NCI-H1930 (cell line): ENCODE measurements at places on chromosomes 7 and 10.
A peak's percentile ranks its signal among the peaks of the same experiment; 100 is the strongest.

- DNase-seq = no peak
Observed at GRCh38 chr7:6444516-6445269, 3.1 kb downstream of the DAGLB start.

DNA sequence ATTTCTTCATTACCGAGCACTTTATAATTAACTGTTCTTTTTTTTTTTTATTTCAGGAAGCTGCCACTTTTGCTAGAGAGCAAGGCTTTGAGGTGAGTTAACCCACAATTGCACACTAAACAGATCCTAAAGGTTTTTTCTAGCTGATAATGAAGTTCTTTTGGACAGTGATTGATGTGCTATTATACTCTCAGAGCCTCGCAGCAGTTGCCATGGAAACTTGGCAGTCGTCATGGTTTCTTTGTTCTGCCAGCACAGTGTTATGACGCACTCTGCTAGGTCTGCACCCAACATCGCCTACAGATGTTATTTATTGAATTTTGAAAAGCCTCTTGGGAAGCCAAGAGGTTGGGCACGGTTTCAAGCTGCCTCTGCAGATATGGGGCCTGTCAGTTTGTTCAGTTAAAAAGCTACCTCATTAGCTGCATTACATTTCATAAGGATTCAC, 237.2 kb upstream of the KAT6B start:
- peak; percentile 86 for DNase-seq

- no peak for DNase-seq
Observed at GRCh38 chr7:25109276-25109675, 15.8 kb downstream of the CYCS start.

- DNase-seq = no peak
Observed at GRCh38 chr7:110646804-110647203, 444.1 kb upstream of the LRRN3 start.

- no peak for DNase-seq
Observed at GRCh38 chr10:35351021-35351420, 14.7 kb downstream of the CCNY start.

GRCh38 chr7:95694334-95694733, 78.0 kb upstream of the DYNC1I1 start:
- no peak for DNase-seq

GRCh38 chr10:74650613-74651012, 175.8 kb upstream of the KAT6B start:
- DNase-seq = no peak

GRCh38 chr7:128234476-128235026, 6.5 kb upstream of the LEP start:
- no peak for DNase-seq

- no peak for DNase-seq
Observed at GRCh38 chr7:49623943-49624342, 149.5 kb upstream of the VWC2 start.

- no peak for DNase-seq
Observed at GRCh38 chr7:90816511-90817142, 220.5 kb downstream of the CDK14 start.

DNA sequence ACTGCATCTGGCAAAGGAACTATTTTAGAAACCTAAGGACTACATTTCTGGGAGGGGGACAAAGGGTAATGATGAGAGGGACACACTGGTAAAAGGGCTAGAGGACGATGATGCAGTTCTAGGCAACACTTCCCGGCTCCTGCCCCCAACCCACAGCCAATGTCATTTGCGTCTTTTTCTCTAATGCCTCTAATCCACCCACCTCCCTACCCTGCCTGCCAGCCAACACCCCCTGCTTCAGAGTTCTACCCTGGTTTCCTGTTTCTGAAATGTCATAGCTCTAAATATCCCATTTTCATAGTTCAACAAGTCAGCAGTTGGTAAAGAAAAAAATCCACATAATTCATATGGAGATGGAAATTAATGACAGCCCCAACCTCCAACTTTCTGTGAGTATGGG, 79.0 kb downstream of the KIAA1549 start:
- DNase-seq = no peak

DNA sequence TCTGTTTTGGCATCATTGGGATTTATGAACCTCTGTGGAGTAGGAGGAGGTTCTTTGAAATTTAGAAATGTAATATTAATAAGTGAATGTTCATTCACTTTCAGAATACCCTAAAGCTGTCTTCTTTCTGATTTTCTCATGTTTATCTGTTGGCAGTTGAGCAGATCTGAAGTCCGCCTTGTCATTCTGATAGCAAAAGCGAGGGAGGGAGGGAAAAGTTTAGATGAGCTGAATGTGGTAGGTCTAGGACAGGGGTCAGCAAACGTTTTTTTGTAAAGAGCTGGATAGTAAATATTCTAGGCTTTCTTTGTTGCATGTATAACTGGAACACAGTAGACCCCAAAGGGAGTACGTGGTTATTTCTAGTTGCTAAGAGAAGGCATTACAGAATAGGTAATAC, 94.4 kb upstream of the GATA3 start:
- DNase-seq = no peak

DNA sequence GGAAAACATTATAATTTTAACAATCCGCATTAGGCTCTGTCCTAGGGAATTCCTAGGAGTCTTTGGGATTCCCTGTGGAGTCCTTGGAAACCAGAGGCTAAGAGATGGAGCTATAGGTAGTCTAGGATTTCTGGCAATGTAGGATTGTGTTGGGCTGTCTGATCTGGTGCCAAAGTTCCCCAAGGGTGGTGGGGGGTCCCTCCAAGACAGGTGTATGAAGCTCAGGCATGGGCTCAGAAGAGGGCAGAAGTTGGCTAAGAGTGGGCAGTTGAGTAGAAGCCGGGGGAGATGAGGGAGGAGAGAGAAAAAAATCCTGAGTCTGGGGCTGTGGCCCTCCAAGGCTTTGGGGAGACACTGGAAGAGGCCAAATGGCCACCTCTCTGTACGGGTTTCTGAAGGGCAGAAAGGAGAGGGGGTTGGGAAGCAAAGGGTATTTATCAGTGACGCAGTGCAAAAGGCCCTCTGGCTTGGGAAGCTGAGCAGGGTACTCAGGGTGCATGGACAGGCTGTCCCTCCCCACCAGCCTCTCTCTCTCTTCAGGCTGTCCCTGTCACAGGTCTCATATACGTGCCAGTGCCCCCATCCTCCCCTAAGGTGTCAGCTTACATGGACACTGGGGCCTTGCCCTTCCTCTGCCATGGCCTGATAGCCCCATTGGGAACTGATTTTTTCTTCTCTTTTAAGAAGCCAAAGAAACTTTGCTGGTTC, 929 bp downstream of the HOXA6 start:
- DNase-seq = no peak

- DNase-seq = no peak
Observed at GRCh38 chr7:136009488-136010079, 32.4 kb upstream of the MTPN start.

DNA sequence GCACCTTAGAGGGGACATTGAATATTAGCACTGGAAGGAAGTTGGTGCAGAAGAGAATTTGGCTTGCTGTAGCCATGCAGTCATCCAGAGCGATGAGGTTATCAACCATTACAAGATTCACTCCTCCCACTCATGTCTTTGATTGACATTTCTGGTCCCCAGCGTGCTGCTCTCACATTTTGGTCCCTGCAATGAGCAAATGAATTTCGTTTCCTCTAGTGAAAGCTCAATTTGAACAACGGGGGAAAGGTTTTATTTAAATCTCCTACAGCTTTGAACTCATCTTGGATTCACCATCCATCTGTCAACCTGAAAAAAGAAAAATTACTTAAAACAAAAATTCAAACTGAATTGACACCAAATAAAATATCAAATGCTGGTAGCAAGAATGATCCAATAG, 975.2 kb downstream of the NRG3 start:
- no peak for DNase-seq

DNA sequence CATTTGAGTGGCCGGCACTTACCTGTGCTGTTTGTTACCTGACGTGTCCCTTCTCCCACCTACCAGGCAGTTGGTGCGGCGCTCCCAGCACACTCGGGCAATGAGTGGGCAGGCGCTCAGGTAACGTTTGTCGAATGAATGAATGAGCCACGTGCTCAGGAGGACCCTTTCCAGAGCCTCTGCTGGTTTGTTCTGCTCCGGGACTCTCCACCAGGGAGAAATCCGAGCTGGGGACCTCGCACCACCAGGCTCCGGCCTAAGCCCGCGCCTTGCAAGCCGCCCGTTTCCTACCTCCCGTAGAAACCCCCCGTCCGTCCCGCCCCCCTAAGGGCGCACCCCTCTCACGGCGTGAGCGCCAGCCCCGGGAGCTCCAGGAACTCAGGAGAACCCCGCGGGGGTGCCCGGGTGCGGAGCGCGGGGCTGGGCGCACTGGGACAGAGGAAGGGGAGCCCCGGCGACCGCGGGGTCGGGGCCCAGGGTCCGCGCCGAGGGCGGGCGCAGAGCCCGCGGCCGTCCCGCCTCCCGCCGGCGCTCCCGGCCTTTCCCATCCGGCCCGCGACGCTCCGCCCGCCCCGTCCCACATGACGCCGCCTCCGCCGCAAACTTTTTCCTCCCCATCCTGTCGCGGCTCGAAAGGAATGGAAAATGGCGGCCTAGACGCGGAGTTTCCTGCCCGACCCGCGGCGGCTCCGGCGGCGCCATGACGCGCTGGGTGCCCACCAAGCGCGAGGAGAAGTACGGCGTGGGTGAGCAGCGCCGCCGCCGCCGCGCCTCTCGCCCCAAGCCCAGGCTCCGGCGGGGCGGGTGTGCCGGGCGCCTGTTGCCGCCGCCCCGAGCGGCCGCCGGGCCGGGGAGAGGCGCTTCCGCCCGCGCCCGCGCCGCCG, at the start of gene DOCK1:
TSS of gene DOCK1 (plus strand) at position 611 of the 884 bp plus-strand sequence. CDS start at position 701, 90 bp downstream.
- no peak for DNase-seq

GRCh38 chr7:26625286-26625685, 239.1 kb downstream of the SKAP2 start:
- no peak for DNase-seq

DNA sequence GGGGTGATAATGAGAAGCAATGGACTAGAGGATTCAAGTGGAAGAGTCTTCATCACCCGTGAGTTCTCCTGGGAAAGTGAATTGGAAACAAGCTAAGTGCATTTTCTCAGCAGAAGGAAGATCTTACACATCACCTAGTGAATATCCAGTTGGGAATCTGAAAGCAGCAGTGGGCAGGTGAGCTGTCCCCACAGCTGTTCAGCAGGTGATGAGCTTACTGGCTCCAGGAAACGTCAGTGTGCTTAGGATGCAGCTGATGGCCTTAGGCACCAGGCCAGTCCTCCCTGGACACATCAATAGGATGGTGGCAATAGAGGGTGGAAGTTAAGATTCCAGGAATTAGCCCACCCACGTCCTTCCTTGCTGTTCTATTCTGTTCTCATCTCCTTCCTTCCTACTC, 66.7 kb downstream of the NOD1 start:
- DNase-seq = no peak

DNA sequence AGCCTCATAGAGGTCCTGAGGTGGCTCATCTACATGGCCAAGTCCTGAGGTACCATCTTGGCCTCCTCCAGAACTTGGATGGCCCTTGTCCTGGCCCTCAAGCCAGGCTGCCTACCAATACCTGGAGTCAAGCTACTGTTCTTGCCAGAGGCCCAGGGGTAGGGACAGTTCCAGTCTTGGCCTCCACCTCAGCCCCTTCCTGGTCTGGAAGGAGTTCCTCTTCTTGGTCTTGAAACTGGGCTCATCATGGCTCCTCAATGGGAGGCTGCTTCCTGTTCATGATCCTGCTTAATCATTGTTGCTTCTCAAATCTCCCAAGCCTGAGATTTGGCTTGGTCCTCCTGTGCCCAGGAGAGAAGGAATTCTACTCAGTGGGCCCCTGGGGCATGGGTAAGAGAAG, 3.9 kb downstream of the HPS6 start:
- no peak for DNase-seq

GRCh38 chr10:112434988-112435619, 11.6 kb downstream of the ZDHHC6 start:
- DNase-seq = no peak

DNA sequence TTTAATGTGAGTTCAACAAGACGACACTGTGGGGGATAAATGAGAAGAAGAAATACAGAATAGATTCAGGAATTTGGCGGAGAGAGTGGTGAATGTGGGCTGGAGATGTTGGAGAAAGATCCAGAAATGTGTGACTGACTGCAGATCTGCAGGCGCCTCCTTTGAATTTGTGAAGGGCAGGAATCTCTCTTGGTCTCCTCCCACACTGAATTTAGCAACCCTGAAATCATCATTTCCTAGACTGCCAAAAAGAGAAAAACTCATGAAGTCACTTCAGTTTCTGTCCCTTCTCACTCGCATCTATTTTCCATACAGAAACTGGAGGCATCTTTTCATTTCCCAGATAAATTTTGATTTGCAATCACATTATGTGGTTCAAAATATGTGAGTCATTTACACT, 128.7 kb downstream of the GNAI1 start:
- no peak for DNase-seq

DNA sequence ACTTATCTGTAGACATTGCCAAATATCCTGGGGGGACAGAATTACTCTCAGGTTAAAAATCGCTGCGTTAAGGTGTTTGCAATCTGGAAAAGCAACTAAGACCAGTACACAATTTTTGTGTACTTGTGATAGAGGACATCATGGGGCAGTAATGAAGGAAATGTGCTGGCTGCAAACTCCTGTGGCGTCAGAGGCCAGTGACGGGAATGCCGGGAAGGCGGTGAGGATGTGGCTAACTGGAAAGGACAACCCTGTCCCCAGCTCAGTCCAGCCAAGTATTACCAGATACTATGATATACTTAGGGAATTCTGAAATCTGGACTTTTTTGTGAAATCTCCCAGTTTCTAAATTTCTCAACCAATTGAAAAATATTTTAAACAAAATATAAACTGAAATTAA, 103.1 kb upstream of the NANOS1 start:
- no peak for DNase-seq

DNA sequence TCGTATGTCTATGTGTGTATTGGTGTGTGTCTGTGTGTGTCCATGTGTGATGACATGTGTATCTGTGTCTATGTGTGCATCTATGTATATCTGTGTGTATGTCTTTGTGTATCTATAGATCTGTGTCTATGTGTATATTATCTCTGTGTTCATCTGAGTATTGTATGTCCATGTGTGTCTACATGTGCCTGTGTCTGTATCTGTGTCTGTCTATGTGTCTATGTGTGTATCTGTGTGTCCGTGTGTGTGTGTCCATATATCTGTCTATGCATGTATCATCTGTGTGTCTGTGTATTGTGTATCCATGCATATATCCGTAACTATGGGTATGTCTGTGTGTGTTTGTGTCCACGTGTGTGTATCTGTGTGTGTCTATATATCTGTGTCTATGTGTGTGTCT, 2.7 kb upstream of the FAM20C start:
- no peak for DNase-seq

GRCh38 chr7:143384661-143385631, 3.8 kb downstream of the ZYX start:
- no peak for DNase-seq

- DNase-seq = peak; percentile 2
Observed at GRCh38 chr10:70461397-70462348, 16.9 kb upstream of the PALD1 start.

DNA sequence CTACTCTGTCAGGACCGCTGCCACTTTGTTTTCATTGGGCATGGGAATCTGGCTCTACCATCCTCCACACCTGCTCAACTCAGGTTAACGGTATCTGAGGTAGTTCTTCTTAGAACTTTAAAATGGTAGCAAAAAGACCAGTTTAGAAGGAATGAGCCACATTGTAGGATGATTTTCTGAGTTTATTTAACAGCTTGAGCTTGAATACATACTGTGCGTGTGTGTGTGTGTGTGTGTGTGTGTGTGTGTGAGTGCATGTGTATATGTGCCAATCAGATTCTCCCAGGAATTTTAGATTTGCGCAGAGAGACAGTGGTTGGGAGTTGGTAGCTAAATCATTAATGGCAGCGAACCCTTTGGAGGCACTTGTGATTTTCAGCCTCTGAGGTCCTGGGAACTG, 81.4 kb downstream of the SPAG6 start:
- no peak for DNase-seq

- no peak for DNase-seq
Observed at GRCh38 chr7:122724366-122724765, 21.6 kb upstream of the RNF148 start.

- no peak for DNase-seq
Observed at GRCh38 chr10:5043716-5044115, 40.1 kb upstream of the AKR1C2 start.
